Cortex of kidney (tissue), 1 donor: ENCODE measurements at places on chromosomes 1 and 21.

DNA sequence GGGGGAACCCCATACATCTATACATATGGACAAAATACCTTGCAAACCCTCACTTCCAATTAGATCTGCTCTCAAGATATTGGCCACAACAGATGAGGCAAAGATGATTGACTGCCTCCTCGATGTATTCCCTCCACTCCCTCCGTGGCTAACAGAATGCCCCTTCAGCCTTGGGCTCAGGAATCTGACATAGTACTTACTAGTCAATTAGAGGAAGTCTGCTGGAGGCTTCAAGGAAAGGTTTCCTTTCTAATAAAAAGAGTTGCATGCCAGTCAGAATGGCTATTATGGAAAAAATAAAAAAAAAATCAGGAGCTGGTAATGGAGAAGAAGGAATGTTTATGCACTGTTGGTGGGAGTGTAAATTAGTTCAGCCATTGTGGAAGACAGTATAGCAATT lies 90.4 kb upstream of the VAV3 start:
- DNase-seq = no peak

GRCh38 chr1:244653439-244654107 lies 647 bp downstream of the DESI2 start:
- DNase-seq = no peak

DNA sequence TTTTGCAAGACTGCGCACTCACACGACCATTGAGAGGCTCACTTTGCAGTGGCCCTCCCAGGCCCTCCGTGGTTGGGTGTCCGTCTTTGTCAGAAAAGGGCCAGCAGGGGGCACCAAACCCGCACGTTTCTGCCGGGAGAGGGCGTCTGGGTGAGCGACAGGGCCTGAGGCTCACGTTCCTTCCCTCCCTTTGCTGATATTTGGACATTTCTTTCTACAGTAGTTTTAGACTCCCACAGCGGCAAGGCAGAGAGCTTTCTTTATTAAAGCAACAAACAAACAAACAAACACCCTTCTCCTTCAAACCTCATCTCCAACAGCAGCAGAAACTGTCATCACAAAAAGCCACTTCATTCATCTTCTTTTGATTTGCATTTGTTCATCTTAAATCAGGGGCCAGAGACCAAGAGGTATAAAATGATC lies 79.2 kb upstream of the WDR26 start:
- no peak for DNase-seq

DNA sequence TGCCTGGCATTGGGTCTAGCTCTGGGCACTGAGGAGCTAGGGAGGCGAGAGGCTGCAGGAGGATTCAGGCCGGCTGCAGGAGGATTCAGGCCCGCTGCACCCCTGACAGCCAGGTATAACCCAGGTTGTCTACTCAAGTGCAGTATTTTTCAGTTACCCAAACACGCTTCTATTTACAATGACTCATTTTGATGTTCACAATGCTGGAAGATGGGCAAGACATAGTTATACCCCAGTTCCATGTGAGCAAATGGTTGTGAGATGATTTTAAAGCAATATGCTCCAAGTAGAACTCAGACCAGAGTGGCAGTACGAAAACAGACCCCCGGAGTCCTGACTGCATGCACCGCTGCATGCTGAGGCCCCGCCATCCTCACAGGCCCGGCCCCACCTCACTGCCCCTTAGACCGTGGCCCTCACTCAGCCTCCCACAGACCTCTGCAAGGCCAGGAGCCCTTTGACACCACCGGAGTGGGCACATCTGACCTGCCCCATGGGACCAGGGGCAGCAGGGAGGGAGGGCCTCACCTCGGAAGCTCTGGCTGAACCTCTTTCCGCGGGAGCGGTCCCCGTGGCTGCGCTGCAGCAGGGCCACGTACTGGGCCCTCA lies 553 bp downstream of the LEFTY1 start:
- DNase-seq = no peak

GRCh38 chr1:90671741-90672140 lies 45.4 kb downstream of the BARHL2 start:
- DNase-seq = no peak

DNA sequence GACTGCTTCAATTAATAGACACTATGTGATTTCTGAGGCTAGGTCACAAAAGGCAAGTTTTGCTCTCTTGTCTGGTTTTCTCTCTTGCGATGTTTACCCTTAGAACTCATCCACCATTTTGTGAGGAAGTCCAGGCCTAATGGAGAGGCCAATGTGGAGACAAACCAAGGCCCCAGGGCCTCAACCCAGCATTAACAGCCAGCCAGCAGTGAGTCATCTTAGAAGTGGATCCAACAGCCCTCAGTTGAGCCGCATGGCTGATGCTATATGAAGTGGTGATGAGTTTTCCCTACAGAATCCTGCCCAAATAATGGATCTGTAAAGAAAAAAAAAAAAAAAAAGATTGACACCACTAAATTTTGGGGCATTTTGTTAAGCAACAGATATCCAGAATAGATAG lies 95.1 kb downstream of the DNTTIP2 start:
- no peak for DNase-seq

DNA sequence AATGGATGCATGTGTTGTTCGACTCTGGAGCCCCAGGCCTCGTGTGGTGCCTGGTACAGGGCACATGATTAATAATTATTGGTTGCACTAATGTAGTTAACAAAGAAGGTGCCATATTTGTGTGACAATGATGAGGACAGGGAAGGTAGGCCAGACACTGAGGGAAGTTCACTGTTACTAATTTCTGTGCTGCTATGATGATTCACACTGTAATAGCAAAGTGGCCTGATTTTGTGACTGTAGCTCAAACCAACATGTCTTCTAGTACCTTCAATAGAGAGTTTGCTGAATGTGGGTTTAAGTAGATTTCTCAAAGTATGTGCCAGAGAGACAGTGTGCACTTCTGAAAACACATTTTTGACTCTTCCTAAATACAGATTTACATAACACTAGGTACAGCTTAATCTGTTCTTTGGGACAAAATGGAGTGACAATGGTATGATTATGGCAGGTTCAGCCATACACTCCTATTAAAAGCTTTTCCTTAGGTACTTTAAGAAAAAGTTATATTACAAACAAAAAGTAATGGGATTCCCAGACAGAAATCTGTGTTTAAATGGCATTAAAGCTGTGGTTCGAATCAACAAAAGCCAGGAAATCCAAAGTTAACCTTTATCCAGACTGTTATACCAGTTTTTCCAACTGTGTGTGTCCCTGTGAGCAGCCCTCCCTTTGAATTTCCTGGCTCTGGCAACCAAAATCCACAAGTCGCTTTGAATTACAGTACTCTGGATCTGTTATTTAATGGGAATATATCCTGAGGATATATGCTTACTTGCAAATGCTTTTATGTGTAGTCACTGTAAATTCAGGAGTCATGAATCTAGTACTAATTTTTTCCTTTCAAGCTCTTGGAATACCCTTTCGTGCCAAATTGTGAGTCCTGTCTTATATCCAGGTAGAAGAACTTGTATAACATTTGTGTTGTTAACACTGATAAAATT lies 277.1 kb upstream of the SGIP1 start:
- no peak for DNase-seq

DNA sequence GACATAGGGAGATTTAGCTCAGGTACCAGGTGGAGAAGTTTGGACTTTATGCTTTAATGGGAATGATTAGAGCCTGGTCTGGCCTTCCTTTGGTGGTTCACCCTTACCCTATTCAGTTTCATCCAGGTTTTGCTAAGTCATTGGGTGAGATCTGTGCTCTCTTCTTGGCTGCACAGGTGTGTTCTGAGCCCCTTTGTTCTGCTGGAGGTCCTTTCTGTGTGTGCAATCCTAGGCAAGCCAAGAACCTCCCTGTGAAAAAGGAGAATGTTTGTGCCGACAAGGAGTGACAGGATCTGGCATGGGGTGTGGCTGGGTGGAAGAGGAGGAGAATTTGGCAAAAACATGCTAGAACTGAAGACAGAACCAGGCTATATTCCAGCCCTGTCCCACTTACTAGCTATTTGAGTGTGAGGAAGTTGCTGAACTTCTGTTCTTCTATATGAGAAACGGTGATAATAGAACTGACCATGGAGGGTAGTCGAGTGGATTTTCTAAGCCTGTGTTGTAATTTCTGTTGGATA lies 4.6 kb downstream of the GSTM5 start:
- DNase-seq = no peak

GRCh38 chr21:44941567-44941966 lies 1.7 kb downstream of the SLX9 start:
- DNase-seq = no peak

DNA sequence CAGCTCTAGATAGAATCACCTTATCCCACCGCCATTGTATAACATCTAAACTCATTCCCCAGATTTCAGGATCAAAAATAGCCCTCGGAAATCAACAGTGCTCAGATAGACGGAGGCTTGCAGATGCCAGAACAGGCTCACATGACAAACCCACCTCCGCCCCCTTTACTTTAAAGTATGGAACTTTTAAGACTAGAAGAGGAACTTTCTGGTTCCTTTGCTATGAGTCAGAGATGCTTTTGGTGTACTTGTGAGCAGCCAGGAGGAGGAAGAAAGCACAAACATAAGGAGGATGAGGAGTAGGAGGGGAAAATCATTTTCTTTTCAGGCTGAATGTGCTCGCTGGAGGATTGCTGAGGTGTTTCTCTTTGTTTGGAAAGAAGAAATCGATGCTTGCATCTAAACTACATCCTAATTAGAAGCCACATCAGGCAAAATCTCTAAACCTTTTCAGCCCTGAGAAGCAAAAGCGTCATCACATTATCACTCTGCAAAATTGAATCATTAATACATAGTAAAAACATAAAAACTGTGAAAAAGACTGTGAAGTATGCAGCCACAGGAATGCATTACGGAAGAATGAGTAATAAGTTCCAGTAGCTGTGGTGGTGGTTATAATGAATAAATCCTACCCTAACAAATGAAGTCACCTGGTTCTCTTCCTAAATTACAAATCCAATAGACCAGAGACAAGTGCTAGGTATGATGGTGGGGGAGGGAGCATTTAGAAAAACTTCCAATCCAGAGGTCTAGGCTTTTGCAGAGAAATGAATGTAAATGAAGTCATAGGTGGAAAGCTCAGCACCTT lies 251.3 kb downstream of the KCNH1 start:
- DNase-seq = no peak

- DNase-seq = no peak
Measured at GRCh38 chr1:59597420-59598119, 217.2 kb upstream of the HOOK1 start.

DNA sequence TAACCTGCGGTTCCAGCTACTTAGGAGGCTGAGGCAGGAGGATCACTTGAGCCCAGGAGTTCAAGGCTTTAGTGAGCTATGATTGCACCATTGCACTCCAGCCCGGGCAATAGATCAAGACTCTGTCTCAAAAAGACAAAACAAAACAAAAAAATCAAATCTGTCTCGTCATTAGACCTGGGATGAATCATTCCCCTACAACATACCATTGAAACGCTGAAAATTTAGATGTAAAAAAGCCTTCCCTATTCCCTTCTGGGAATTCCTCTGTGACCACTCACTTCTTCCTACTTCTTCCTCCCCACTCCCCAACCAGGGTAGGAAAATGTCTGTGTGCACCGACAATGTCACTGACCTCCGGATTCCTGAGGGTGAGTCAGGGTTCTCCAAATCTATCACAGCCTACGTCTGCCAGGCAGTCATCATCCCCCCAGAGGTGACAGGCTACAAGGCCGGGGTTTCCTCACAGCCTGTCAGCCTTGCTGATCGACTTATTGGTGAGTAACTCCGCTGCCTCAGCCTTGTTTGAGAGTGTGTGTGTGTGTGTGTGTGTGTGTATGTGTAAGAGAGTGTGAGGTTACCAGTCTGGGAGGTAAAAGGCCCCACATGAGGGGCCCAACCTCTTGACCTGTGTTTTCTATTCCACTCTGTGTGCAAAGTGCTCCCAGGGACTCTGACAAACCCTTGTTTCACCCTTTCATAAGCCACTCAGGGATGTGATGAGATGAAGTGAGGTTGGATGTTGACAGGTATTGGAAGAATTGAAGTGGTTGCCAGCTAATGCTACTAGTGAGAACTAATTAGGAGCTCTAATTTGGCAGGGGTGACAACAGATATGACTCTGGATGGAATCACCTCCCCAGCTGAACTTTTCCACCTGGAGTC lies 16.3 kb upstream of the SARS1 start:
- DNase-seq = no peak

DNA sequence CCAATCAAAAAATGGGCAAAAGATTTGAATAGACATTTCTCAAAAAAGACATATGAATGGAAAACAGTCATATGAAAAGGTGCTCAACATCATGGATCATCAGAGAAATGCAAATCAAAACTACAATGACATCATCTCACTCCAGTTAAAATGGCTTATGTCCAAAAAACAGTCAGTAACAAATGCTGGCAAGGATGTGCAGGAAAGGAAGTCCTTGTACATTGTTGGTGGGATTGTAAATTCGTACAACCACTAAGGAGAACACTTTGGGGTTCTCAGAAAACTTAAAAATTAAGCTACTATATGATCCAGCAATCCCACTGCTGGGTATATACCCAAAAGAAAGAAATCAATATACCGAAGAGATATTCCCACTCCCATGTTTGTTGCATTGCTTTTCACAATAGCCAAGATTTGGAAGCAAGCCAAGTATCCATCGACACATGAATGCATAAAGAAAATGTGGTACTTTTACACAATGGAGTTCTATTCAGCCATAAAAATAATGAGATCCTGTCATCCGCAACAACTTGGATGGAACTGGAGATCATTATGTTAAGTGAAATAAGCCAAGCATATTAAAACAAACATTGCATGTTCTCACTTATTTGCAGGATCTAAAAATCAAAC lies 17.9 kb downstream of the GBP5 start:
- no peak for DNase-seq

DNA sequence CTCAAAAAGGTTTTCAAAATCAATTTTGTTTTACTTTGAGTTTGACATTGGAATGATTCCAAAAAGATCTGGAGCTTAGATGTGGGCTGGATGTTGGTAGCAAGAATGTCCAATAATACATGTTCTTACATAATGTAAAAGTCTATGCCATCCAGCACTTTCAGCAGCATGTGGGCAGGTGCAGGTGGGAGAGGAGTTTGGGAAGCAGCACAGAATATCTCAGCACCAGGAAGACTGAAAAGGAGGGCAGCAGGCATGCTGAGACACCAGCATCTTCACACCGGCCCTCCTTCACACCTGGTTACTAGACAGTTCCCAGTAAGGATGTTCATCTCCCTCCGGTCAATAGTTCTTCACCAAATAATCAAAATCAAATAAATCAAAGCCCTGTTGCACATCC lies 166.6 kb downstream of the ZBTB18 start:
- no peak for DNase-seq

- DNase-seq = no peak
Measured at GRCh38 chr1:236091933-236092318, 27.0 kb upstream of the NID1 start.
